ENCODE measurements at places on chromosomes 6 and 20.

DNA sequence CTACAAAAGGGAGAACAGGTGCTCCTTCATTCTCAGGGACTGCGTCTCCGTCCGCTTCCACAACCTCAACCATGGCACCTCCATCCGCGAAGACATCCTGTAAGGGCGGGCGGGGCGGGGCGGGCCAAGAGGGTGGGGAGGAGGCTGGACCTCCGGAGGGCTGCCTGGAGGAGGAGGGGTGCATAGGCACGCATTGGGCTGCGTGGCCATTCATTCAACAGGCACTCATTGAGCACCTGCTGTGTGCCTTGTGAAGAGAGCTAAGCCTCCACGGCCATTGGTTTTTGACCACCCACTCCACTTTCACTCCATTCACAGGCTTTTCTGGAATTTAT, 435 bp downstream of the ZSWIM3 start:
- no peak for DNase-seq

GRCh38 chr6:121884091-121884490, 448.6 kb downstream of the GJA1 start:
- no peak for DNase-seq

GRCh38 chr20:41854765-41855164, 236.6 kb upstream of the CHD6 start:
- no peak for DNase-seq

DNA sequence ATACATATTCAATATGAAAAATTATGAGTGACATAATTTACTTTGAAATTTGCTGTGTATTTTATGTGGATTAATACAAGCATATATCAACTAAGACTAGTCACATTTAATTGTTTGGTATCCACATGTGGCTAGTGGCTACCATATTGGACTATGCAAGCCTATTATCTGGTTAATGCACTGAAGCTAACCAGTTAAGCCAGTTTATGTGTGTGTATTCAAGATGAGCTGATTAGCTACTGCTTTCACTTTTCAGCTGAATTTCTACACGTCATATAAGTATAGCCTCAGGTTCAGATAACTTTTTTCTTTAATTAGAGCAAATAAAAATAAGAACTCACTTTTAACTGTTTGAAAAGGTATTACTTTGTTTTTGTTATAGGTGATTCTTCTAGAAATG, 903.7 kb downstream of the TFAP2A start:
- no peak for DNase-seq

GRCh38 chr20:17921774-17922173, 46.8 kb downstream of the SNX5 start:
- DNase-seq: no peak

DNA sequence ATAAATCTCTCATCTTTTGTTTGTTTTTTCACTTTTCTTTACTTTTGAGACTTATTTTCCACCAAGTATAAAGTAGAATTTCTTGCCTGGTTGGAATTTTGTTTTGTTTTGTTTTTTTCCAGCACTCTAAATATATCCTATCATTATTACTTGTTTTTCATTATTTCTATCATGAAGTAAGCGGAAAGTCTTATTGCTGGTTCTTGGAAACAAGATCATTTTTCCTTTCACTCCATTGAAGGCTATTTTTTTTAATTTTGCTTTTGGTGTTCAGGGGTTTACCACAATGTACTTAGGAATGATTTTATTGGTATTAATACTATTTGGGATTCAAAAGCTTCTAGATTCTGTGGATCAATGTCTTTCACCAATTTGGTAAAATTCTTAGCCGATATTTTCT, 190.1 kb downstream of the LAMA2 start:
- no peak for DNase-seq

DNA sequence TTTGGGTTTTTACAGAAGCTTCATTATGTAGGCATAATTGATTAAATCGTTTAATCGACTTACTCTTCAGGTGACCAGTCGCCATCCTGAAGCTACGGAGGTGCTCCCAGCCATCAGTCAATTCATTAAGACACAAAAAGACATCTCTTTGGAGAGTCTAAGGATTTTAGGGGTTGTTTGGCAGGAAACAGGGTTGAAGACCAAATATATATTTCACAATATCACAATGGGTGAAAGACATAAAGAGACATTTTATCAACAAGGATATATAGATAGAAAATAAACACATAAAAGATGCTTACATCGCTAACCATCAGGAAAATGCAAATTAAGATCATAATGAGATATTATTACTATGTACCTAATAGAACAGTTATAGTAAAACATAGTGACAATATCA, 104.0 kb upstream of the SIRPG start:
- DNase-seq: no peak

- no peak for DNase-seq
Measured at GRCh38 chr6:70886661-70887060, 70.2 kb downstream of the B3GAT2 start.

DNA sequence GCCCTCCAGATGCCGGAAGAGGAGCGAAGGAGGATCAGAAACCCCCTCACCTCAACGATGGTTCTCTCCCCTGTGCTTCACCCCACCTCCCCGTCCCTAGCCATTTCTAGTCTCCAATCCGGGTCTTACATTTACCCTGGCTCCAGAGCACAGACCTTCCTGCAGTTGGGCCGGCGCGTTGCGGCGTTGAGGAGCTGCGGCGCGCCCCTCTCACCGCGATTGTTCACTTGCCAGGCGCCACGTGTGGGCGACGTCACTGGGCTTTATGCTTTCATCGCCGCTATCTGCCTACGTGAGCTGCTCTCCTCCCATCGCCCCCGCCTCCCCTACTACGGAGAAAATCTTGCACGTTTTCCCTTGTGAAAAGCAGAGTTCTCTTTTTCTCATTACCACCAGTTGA, at the start of gene CRISP2:
Gene CRISP2 (minus strand): TSS at position 198 of the 400 bp plus-strand sequence. CDS start 4,347 bp downstream, outside the sequence.
- no peak for DNase-seq

DNA sequence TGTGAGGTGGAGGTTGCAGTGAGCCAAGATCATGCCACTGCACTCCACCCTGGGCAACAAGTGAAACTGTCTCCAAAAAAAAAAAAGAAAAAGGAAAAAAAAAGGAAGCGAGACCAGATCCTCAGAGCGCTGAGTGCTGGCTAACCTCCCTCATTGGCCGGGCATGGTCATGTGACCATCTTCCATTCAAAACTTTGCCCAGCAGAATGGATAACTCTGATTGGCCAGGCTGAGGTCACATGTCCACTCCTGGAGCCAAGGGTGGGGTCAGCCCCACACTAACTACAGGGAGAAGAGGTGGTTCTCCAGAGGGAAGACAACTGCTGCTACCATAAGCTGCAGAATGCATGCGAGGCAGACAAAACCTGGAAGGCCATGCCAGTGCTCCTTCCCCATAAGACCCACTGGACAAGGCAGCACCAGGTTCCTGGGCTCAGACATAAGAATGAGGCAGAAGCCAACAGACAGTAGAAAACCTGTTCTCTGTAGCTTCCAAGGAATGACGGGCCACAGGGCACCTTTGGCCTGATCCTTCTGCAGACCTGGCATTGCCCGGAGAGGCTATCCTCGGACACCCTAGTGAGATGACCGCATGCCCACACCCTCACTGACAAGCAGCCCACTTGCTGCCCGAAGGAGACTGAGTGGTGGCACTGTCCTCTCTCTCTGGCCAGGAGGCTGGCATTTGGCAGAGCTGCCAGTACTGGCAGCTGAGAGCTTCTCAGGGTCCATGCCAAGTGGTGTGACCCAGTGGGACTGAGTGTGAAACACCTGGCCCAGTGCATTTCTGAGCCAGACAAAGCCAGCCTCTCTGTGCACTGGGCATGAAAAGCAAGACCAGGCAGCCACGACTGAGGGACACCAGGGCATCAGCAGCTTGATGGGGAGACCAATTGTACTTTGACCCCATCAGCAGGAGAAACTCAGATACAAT, 311.9 kb upstream of the SULF2 start:
- no peak for DNase-seq

GRCh38 chr6:33945931-33946330, 142.1 kb upstream of the MLN start:
- no peak for DNase-seq

DNA sequence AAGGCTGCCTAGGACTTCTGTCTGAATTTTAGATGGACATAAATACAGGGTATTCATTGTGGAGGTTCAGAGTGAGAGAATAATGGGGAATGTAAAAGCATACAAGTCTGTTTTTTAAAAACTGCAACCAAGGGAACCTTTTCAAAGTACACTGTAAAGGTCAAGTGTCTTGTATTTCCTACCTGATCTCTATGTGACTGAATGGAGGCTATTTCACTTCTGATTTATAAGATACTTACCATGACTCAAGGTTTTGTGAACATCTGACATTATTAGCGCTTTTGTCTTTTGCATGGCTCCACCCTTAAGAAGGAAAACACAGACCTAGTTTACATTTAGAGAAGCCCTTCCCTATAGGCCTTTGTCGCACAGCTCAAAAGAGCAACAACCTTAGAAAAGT, 126.5 kb downstream of the ZFAND3 start:
- DNase-seq: no peak

GRCh38 chr6:145068577-145068976, 666.7 kb downstream of the EPM2A start:
- no peak for DNase-seq

DNA sequence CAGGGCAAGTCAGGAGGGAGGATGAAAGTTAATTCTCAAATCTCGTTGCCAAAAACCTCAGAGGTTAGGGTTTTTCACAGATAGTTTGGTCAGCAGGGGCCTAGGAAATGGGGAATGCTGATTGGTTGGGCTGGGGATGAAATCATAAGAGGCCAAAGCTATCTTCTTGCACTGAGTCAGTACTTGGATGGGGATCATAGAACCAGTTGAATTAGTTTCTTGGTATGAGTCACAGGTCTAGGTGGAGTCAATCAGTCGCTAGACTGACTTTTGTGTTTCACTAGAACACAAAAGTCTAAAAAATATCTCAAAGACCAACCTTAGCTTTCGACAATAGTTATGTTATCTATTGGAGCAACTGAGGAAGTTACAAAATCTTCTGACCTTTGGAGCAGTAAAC, 368.5 kb downstream of the TBC1D32 start:
- no peak for DNase-seq

DNA sequence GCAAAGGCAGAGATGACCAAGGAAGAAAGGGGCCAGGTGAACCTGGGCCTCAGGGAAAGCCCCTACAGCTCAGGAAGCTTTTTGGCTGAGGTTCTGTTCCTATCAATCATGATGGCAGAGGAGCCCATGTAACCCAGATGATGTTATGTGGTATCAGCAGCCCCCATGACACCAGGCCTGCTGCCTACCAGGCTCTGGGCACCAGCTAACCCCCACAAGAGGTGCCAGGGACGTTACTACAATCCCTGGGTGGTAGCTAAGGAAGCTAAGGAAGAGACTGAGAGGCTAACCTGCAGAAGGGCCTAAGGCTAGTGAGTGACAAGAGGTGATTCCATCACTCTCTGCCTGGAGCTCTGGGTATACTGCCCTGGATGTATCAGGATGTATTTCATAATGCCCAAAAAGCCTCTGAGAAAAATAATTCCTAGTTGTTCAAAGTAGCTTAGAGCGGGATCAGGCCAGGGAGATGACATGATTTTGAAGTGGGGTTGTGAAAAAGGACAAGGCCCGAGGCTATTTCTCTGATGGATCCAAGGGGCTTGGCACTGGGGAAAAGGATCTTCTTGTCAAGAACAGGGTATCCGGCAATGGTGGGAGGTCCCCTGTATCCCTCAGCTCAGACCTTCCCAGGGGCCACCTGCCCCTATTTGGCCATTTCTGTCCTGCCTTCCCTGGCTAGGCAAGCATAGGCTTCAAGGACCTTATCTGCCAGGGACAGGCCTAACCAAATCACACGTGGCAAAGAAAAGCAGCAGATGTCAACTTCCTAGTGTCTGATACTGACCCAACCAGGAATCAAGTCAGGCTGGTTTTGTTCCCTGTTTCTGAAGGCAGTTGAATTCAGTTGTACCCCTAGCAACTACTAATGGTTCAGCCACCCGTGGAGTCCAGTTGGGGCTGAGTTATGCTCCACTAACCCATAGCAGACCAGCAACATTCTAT, 41.3 kb downstream of the PANK2 start:
- no peak for DNase-seq

DNA sequence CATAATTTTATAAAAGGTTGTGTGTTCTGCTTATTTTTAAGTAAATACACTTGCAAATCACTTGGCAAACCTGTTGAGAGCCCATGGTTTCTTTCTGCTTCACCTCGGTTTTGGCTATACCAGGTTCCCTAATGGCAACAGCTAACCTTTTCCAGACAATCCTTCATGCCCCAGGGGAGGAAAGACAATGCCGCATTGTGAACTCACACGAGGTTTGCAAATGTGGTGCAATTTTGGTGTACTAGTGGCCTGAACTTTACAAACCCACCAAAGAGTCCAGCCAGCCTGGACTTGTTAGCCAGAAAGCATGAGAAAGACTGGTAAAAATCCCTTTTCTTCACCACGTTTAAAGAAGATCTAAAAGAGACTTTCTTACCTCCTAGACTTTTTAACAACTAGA, 84.8 kb upstream of the SOX4 start:
- no peak for DNase-seq

DNA sequence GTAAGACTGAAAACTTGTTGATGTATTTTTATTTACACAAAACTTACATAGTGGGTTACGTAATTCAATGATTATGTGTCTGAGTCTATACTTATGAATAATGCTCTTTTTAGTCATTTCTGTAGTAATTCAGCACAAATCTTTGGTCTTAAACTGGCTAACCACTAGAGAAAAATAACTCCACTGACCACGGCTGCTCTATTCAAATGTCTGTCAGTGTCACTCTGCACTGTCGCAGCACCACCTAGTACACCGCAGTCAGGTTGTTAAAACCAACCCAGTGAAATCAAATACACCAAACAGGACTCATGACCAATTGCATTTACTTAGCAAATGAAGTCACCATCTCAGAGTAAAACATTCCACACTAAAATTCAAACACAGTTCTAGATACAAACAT, 93.5 kb upstream of the CCDC28A start:
- DNase-seq: no peak

DNA sequence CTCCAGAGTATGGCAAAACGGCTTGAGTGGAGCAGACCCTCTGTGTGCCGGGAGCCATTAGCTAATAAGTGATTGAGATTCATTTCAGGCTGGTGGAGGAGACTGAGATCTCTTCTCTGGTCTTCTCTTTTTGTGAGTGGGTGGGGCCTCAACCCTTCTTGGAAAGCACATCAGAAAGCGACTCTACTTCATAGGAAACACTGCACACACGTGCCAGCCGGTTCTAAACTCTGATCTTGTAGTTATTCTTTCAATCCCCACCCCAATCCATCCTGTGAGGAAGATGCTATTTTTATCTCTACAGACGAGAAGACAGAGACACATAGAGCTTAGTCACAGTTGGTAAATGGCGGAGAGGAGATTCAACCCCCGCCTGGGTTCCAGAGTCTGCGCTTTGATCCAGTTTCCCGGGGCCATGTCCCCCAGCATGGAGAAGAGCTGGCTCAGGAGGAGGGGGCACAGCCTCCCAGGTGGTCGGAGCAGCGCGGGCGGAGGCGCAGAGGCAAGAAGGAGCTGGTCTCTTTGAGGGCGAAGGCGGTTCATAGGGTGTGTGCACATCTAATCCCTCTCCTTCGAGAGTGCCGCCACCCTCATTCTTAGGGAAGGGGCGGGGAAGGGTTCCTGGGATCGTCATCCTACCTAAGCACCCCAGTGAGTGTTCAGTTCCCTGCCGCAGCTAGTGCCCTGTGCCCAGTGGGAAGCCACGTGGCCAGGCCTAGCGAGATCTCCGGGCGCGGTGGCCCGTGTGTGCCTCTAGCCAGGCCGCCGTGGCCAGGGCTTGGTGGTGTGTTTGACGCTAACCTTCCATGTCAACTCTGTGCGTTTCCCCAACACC, 49.0 kb upstream of the TAGAP start:
- DNase-seq: no peak

- DNase-seq: no peak
Measured at GRCh38 chr20:63023071-63023935, 16.5 kb upstream of the BHLHE23 start.

GRCh38 chr6:117481926-117482239, 591 bp upstream of the DCBLD1 start:
- no peak for DNase-seq

GRCh38 chr6:10723567-10723881, 654 bp downstream of the TMEM14C start:
- DNase-seq: no peak
